Activated CD8-positive, alpha-beta memory T cell treated with anti-CD3 and anti-CD28 coated beads for 4 hours (primary cell): ENCODE measurements at places on chromosomes 6 and 20.
A peak's percentile ranks its signal among the peaks of the same experiment; 100 is the strongest.

GRCh38 chr6:64034910-64035655 is 399.5 kb downstream of the PHF3 start:
- no peak for DNase-seq

DNA sequence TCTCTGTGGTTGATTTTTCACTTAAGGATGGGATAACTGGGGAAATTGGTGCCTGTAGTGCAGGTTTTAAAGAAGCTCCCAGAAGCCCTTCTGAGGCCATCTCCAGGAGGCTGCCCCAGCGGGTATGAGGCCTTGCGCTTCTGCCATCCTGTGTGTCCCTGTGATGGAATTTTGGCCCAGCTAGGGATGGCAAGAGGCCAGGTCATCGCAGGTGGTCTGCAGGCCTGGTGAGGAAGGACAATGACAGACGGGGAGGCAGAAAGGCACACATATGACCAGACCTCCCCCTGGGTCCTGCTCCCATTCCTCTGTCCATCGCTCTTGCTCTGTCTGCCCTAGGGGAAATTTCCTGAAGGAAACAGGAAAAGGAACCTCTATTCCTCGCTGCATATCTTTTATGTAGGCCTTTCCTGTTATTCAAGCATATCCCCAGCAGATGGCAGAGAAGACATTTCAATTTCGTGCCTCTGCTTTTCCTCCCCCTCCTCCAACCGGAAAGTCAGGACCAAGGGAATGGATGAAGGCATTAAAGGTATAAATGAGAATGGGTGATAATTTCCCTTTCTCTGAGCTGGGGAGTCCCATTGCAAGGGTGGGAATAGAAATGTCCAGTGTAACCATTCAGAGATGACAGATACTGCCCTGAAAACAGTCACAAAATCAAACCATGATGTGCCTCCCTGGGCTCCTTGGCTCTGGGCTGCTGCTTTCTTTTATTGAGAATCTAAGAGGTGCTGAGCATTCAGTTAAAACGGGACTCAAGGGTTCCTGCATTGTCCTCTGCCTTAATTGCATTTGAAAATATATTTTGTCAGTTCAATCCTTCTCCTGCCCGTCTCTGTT is 17.6 kb upstream of the HLA-F start:
- DNase-seq = no peak

DNA sequence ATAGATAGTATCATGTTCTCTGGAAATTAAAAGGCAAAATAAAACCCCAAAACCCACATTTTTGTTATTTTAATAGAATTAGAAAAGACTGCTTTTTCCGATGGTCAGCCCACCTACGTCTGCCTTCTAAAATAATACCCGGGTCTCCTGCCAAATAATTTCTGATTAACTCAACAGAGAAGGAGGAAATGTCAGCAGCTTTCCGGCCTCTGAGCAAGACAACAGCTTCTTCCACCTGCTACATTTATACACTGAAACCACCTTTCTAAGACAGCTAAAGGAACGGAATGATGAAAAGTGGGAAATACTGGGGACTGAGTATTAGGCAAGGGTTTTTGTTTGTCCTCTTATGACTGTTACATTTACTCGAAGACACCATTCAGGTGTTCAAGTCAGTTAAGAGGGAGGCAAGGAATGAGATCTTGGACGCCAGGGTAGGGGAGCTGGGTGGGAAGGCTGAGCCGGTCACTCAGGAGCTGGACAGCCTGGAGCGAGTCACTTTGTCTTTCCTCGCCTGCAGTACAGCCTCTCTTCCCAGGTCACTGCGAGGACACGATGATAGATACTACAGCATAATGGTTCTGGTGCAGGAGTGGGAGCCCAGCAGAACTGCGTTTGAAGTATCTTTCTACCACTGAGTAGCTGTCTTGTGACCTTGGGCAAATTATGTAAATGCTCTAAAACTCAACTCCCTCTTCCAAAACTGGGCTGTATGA is 96.3 kb upstream of the QKI start:
- DNase-seq = no peak

DNA sequence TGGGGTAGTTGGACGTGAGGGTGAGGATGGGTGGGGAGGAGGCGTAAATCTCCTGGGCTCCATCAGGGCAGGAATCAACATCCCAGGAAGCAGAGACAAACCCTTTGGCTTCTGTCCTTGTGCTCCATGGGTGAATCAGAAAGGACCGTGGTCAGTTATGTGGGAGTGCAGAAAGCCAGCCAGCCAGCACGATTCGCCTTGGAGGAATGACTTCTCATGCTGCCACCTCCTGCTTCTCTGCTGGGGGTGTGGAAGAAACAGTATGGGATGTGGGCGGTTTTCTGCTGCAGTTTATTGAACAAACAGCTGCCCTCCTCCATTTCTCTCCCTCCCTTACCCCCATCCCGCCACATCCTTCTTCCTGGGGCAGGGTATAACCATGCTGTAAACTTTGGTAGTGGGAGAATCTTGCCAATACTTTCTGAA is 214.5 kb downstream of the SOX4 start:
- DNase-seq = no peak

DNA sequence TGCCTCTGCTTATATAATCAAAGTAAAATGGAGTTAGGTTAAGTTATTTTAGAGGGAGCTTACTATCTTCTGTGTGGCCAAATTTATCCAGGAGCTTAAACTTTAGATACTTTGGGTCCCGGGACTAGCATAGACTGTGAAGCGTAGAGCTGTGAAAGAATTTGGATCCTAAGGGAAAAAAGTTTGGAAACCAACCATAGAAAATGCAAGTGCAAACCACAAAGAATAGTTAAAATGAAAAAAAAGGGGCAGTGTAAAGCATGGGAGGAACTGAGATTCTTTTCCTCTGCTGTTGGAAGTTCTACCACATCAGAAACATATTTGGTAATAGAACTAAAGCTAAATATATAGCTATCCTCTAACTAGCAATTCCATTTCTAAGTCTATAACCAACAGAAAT is 232.2 kb upstream of the FLRT3 start:
- no peak for DNase-seq

DNA sequence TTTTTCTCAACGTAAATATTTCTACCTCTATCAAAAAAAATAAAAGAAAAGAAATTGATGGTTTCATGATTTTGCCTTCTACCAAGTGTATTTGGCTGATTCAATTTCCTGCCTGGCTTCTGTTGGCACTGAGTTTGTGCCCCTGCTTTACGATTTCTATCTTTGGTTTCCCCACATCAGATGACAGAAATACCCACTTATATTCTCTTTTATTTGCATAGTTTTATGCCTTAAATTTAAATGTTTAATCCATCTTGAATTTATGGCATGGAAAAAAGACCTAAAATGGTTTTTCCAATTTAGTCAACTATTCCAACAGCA is 34.3 kb downstream of the RNF24 start:
- no peak for DNase-seq

- no peak for DNase-seq
Observed at GRCh38 chr20:54355631-54356280, 119.6 kb upstream of the DOK5 start.

DNA sequence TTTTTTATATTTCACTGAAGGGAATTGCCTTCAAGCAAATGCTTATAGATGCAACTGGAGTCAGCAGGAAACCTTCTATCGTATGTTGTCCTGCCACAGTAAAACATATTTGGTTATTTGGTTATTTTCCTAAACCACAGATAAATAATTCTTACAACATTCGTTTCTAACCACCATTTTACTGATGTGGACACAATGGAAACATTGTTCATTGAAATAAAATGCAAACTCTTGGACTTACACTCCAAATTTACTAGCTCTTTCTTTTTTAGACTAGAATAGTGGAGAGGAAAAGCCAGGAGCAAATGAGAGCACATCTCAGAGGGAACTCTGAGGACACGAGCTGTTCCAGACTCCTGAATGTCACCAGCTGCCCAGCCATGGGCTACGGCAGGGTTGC is 114.8 kb downstream of the RPS12 start:
- no peak for DNase-seq

GRCh38 chr20:58088625-58089024 is 139.8 kb downstream of the ANKRD60 start:
- DNase-seq = no peak

GRCh38 chr20:36206068-36206467 is 30.2 kb upstream of the AAR2 start:
- DNase-seq = no peak

DNA sequence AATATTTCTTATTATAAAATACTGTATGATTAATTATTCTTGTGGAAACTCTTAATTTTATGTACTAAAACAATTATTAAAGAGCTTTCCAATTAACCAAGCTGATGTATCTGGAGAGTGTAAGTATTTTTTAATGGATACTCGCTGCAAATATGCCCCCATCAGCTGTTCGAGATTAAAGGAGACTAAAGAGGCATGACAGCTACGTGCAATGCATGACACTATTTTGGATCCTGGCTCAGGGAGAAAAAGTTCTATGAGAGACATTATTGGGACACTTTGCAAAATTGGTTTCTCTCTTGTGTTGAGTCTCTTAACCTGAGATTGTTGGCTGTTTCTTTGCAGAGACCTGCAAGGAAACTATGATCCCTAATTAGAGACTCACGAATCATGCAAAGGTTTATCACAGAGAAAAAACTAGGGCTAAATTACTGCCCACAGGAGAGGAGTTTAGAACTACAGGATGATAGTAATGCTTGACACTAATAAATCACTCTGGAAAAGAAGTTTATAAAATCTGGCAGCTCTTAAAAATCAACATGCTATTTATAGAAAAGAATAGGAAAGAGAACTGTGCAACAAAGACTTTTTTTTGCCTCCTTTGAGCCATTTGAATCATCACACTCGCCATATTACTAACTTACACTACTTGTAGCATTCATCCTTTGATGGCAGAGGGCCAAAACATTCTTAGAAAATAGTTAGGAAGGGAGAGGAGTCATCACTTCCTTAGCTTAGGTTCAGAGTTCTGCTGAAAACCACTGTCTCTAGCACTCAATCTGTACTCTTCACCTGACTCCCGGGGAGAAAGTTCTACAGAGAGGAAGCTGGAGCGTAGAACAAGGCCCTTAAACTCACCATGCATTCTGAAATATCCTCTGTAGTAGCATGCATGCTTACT is 25.3 kb downstream of the NRN1 start:
- DNase-seq = no peak

- peak; percentile 64 for DNase-seq
Observed at GRCh38 chr6:73519926-73520687, 725 bp downstream of the EEF1A1 start.

DNA sequence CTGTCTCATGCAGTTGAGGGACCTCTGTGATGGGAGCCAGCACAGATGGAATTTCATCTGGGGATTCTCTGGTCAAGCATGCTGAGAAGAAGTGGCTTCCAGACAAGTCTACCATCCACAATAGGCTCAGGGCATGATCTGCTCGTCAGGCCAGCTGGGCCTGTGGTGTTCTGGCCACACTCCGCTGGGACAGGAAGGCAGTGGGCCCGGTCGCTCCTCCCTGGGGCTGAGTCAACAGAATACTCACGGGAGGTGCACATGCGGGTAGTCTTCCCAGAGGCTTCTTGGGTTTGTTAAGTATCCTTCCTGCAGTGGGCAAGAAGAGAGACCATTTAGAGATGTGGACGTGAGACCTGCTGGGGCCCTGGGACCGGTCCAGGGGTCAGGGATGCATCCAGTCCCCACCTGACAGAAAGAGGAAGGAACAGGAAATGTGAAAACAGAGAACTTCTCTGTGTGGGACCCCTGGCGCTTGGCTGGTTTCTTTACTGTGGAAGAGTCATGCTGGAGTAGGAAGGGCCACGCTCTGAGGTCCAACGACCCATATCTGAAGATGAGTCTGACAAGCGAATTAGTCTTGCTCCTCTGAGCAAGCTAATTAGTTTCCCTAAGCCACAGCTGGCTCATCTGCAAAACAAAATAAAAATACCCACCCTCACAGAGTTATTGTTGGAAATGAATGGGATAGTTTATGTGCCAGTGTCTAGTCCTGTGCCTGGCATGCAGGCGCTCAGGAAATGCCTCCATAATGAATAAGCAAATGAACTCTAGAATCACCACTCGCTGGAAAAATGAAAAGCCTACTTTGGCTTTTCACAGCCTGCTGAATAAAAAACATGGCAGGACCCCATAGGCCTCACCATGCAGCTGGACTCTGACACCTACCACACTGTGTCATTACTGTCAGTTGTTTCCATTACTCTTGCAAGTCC is 67.3 kb downstream of the TRAM2 start:
- DNase-seq = no peak

DNA sequence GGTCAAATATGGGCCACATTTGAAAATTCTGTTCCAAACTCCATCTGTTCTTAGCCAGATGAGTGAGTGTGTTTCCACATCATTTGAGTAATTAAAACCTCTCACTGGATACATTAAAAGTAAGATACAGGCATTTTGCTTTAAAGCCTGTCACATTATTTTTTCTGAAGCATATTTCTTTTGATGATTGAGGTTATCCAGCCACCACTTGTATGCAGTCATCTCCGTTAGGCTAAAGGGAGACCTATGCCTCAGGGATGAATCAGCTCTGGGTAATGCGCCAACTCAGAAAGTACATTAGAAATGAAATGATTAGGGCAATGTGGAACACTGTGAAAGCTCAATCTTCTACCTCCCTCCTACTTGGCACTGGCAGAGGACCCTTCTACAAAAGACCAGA is 90.7 kb downstream of the SNAP25 start:
- DNase-seq = no peak

DNA sequence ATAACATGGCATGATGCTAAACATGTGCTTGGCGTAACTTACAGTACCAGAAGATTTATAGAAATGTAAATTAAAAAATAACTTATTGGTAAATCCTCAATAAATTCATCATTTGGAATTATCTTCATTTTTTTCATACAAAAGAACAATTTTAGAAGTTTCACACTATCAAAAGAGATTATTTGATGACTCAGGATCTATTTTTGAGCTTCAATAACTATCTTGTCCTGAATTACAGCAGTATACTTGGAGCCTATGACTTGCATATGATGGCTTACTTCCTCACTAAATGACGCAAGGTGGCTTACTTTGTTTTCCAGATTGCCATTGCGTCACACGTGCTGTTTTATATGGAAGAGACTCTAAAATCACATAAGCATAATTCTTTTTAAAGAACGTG is 49.2 kb downstream of the KHDRBS2 start:
- DNase-seq = no peak

DNA sequence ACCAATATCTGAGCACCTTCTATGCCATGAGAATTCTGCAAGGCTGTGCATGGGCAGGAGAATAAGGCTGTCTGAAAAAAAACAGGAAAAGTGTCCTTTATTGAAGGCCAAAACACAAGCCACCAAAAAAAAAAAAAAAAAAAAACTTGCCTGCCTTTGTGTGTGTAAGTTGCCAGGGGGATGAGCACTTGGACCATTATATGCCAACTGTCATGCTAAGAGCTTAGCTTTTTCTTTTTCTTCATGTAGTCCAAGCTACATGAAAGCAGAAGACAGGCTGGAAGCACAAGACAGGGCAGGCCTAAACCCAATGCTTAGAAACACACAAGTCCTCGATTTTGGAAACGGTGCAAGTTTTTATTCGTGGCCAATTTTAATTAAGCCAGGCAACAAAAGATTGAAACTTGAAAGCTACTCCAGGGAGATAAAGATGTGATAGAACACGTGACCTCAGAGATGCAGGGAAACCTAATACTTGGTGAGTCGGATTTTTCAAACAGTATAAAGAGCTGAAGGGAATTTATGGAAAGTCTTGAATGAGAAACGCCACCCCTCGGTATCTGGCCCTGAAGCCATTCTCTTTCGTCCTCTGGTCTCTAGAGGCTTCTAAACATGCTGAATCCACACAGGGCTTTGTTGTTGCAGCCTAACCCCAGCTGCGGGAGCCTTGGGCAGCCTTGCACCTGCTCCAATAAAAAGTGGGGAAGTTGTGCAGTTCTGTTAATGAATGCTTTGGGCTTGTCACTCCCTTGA is 8.6 kb downstream of the BMP7 start:
- DNase-seq = no peak

- DNase-seq = no peak
Observed at GRCh38 chr6:143562143-143562542, 50.6 kb upstream of the FUCA2 start.
